GM23338 (cell line): ENCODE measurements at places on chromosomes 2 and 18. TPM values are rescaled to one million over a fixed set of nuclear protein-coding genes. Genes with fewer than 3 reads are reported as not detected.

TUBB6 gene
- total RNA-seq = 282 and 329 TPM in 2 replicates

GRCh38 chr2:175698061-175698460, 304.0 kb downstream of the LNPK start:
- DNase-seq = no peak

GALR1 gene
- total RNA-seq = 0.74 and 1.1 TPM in 2 replicates

DNA sequence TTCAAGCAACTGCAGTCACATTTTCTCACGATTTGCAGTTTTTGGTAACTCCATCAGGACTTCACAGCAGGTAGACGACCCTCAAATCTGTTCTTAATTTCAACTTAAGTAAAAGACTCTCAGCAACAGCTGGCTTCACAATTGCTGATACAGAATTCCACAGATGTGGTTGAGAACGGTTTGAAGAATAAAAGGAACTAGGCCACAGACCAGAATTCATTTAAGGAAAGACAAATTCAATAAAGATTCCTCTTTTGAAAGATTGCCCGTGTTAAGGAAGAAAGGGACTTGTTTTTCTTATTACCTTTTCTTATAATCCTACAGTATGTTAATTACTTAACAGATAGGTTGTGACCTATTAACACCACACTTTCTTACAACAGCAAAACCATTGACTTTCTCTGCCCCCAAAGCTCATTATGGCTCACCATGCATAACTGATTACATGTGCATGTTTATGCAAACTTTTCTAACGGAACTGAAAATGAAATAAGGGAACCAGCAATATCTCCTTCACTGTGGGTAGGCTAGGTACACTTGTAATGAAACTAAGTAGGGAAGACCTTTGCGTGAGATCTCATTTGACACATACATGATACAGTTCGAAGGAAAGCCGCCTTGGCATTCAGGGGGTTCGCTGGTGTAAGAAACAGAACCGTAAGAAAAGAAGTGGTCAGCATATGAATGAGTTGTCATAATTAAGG, 4.7 kb upstream of the ZNF516 start:
- DNase-seq = no peak

ARL5A gene
- total RNA-seq = 90.1 and 104 TPM in 2 replicates

PIEZO2 gene
- total RNA-seq = 8.2 and 15.0 TPM in 2 replicates

DNA sequence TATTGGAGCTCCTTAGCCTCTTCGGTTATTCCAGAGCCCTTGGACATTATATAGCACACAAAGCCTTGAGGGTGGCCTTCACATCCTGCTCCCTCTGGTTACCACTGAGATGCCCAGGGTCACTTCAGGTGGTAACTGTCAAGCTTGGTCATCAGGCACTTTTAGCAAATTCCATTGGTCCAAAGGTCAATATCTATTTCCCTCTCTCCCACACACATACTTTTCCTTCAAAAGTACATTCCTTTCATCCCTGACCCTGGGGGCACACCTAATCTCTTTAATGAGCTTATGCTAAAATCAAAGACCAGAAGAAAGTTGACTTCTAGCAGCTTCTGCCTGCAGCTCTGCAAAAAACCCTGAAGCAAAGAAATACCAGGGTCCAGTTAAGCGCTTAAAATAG, 172.0 kb upstream of the NRP2 start:
- DNase-seq = no peak

GRCh38 chr2:24122366-24123194, 554 bp downstream of the PFN4 start:
- DNase-seq = peak; percentile 72

CNDP2 gene
- total RNA-seq = 172 and 175 TPM in 2 replicates

DNA sequence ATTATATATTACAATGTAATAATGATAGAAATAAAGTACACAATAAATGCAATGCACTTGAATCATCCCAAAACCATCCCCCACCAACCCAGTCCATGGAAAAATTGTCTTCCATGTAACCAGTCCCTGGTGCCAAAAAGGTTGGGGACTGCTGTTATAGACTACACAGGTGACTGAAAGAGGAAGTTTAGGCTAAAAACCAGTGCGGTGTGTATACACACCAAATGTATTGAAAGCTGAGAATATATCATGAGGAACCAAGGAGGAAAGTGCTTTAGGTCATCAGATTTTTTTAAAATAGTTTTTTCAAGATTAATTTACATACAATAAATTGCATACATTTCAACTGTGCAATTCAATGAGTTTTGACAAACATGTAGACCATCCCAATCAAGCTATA, 20.5 kb upstream of the C1D start:
- DNase-seq = no peak

DNA sequence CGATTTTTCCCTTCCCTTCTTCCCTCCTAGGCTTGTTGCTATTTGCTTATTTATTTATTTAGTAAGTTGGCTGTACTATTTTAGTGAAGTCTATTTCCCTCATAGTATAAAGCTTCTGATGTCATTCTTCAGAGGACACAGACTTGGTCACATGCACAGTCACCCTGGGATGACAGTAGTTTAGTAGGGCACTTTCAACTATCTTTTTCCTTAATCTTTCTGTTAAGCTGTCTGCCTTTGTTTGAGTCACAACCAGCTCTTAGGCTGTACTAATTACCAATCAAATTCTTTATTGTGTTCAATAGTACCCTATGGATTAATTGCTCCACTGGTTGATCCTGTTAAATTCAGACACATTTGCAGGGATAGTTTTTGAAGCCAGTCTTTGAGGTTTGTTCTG, 26.9 kb upstream of the RAB31 start:
- no peak for DNase-seq

ASB18 gene
- total RNA-seq = not detected in 2 replicates

GRCh38 chr2:45070113-45070652, 60.9 kb upstream of the SIX2 start:
- DNase-seq = peak; percentile 31

GYPC gene
- total RNA-seq = 13.4 and 19.6 TPM in 2 replicates

- DNase-seq = no peak
These were observed 67.3 kb downstream of the ACKR3 start for GRCh38 chr2:236636714-236637470.

GRCh38 chr18:8290435-8290834, 318.8 kb upstream of the RAB12 start:
- DNase-seq = no peak

DNA sequence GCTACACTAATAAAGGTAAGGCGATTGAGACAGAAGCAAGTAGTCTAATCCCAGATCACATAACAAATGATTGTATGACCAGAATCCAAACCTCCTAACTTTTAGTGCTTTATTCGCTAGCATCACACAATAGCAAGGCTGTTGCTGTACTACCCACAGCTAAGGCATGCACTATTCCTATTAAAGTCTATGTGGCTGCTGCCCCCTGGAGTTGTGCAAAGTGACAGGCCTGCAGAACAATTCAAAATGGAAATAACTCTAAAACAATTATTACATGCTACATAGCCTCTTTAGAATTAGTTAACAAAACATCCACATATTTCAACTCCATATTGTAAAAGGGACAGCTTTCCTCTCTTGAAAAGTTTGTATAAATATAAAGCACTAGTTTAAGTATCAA, 6.0 kb downstream of the ERBB4 start:
- peak; percentile 28 for DNase-seq

DNA sequence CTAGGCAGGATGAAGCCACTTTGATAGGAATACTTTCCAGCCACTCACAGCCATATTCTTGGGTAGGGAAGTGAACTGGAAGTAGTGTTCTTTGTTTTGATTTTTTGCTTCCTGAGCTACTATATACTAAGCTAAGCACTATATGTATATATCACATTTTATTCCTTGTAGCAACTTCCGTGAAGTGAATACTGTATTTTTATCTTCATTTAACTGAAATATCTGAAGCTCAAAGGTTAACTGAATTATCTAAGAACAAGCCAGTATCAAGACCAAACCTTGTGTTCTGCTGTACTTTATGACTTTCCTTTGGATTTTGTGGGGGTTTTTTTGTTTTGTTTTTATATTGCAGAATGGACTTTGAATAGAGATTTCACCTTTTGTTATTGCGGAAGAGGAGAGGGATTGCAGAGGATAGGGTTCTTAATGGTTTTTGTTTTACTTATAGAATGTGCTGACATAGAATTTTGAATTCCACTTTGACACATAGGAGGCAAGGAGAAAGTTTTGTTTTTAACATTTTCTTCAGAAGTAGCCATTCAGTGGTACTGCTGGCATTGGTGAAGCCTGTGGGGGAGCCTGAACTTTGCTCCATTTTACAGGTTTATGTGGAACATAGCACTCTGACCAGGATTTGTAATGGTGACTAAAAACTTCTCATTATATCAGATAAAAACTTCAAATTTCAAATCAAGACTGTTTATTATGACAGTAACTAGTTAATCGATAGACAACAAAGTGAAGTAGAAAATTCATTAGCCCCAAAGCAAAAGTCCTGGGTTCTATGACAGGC, 24.1 kb upstream of the RNF138 start:
- DNase-seq = no peak

- no peak for DNase-seq
These were observed 60.1 kb upstream of the NEDD4L start for GRCh38 chr18:57983965-57984364.

PLCL1 gene
- total RNA-seq = 0.12 TPM in 1 of 2 replicates, not detected in the other

RAB31 gene
- total RNA-seq = 18.8 and 33.8 TPM in 2 replicates

GRCh38 chr2:7023542-7023941, 106.3 kb downstream of the RNF144A start:
- DNase-seq = no peak

RFTN2 gene
- total RNA-seq = 0.42 and 1.0 TPM in 2 replicates

DNA sequence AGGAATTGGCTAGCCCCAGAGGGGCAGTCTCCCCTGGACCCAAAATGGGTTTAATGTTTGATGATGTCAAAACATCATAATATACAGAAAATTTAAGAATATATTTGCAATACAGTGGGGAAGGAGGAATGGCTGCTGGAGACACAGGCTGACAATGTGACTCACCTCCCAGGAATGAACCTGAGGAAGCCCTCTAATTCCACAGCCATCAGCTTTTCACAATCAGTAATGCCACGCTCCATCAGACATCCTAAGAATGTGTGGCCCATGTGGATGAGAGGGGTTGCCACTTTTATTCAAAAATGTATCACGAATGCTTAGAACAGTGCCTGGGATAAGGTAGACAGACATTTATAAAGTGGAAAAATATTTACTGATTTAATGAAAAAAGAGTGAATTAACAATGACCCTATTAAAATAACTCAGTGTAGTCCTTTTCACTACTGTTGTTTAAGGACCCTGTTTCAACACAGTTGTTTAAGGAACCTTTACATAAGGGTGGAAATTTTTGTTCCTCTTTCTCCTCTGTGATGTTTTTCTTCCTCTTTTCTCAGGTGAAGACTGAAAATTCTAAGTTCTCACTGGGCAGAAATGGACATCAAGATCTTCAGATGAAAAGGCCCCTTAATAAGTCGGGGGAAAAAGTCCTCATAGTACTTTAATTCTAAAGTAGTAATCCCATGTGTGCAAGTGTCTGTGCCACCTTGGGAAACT, 17.5 kb upstream of the TMEM163 start:
- peak; percentile 40 for DNase-seq

DNA sequence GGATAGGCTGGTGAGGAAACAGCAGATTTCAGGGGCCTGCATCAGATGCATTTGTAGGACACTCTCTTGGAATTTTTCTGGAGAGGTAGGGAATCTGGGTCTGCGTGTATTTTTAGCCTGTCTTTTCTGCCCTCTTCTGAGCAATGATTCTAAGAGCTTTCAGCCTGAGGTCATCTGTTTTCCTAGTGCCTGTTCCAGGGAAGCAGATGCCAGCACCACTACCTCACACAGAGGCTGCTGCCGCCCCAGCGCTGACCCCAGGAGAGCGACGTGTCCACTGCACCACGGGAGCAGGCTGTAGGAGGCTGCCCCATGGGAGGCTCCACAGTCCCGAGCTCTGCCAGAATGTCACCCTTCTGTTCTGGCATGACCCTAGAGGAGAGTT, 316.5 kb downstream of the CYP26B1 start:
- no peak for DNase-seq

- peak; percentile 33 for DNase-seq
These were observed 640.2 kb upstream of the POU3F3 start for GRCh38 chr2:104213758-104214157.

DNA sequence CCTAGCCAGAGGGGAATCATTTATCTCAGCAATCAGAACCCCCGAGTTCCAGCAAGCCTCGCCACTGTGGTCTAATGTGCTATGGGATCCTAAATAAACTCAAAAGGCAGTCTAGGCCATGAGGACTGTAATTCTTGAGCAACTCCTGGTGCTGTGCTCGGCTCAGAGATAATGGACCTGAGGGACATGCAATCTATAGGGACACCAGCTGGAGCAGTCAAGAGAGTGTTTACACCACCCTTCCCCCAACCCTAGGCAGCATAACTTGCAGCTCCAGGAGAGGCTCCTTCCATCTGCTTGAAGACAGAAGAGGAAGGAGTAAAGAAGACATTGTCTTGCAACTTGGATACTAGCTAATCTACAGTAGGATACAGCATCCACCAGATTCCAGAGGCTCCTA, 225.5 kb upstream of the KLHL14 start:
- no peak for DNase-seq

KCMF1 gene
- total RNA-seq = 120 and 129 TPM in 2 replicates

GRCh38 chr2:74021407-74021755, 36.7 kb downstream of the TET3 start:
- no peak for DNase-seq

DNA sequence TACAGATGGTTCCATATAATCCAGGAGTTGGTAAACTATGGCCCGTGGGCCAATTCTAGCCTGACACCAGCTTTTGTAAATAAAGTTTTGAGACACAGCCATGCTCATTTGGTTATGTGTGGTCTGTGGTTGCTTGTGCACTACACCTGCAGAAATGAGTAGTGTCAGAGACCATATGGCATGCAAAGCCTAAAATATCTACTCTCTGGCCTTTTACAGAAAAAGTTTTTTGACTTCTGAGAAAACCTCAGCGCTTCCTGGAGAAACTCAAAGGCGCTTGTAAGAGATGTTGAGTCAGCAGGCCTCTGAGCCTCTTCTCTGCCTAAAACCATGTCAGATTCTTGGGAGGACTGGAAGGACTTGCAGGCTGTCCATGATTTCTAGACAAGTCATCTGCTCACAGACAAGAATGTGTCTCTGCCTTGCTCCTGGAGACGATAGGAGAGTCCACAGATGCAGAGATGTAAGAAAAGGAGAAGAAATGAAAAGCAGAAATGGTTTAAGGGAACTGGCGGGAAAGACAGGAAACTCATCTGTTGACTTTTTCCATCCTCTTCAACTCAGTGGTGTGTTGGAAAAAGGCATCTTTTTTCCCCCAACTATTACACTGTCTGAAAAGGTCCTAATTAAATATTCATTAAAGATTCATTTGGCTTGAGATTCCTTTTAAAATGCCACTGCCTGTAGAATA, 5.2 kb downstream of the TTC39C start:
- no peak for DNase-seq

- DNase-seq = no peak
These were observed 172.5 kb downstream of the FIGN start for GRCh38 chr2:163563336-163563735.

RAX gene
- 0.03 and 0.08 TPM in 2 replicates for total RNA-seq

GRCh38 chr2:160498137-160498536, 4.5 kb upstream of the RBMS1 start:
- no peak for DNase-seq

UGT1A6 gene
- total RNA-seq = not detected in 2 replicates

LPIN1 gene
- 7.1 and 9.5 TPM in 2 replicates for total RNA-seq

TBR1 gene
- not detected in 2 replicates for total RNA-seq

BMP10 gene
- total RNA-seq = not detected in 2 replicates

- no peak for DNase-seq
These were observed 42.1 kb downstream of the RAPH1 start for GRCh38 chr2:203492965-203493364.
